SK-N-DZ (cell line): ENCODE measurements at places on chromosomes 7 and 10.

- DNase-seq: no peak
These were observed 167.1 kb upstream of the RHEB start for GRCh38 chr7:151686826-151687225.

DNA sequence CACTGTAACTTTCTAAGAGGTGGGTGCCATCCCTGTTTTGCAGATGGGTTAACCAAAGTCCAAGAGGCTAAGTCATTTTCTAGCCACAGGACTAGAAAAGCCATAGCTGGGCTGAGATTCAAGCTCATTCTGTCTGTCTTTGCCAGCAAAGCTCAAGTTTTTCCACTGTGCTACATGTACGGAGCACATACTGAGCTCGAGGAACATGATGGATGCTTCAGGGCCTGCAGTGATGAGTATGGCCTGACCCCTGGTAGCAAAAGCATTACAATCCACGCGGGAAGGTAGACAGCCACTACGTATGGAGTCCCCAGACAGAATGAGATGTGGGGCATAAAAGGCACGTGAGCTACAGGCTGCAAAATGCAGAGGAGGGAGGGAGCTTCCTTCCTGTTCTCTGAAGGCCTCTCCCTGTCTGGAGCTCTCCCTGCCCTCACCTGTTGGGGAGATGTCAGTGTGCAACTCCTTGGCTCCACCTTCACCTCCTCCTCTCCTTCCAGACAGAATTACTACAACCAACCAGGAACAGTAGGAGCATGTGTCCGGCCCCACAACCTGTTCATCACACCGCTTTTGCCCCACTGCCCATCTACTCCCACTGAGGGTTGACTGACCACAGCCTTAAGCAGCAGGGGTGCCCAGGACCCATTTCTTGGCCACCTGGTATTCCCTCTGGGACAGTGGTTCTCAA, 16.4 kb downstream of the ITPRIP start:
- DNase-seq: no peak

DNA sequence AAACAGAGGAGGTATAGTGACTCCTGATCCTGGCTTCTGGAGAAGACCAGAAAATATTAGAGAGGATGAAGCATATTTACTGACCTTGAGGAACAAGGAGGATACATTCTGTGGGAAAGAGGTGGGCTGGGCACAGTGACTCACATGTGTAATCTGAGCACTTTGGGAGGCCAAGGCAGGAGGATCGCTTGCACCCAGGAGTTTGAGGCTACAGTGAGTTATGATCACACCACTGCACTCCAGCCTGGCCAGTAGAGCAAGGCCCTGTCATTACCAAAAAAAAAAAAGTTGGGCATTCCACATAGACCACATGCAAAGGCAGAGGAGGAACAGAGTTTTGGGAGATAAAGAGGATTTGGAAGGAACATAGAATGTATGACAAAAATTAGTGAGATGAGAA, 4.4 kb upstream of the ACBD5 start:
- no peak for DNase-seq

GRCh38 chr7:17404006-17404405, 105.6 kb downstream of the AHR start:
- DNase-seq: no peak

- DNase-seq: no peak
These were observed 23.5 kb downstream of the DENND2A start for GRCh38 chr7:140617081-140617480.

GRCh38 chr10:32326119-32326518, 20.8 kb downstream of the EPC1 start:
- no peak for DNase-seq

DNA sequence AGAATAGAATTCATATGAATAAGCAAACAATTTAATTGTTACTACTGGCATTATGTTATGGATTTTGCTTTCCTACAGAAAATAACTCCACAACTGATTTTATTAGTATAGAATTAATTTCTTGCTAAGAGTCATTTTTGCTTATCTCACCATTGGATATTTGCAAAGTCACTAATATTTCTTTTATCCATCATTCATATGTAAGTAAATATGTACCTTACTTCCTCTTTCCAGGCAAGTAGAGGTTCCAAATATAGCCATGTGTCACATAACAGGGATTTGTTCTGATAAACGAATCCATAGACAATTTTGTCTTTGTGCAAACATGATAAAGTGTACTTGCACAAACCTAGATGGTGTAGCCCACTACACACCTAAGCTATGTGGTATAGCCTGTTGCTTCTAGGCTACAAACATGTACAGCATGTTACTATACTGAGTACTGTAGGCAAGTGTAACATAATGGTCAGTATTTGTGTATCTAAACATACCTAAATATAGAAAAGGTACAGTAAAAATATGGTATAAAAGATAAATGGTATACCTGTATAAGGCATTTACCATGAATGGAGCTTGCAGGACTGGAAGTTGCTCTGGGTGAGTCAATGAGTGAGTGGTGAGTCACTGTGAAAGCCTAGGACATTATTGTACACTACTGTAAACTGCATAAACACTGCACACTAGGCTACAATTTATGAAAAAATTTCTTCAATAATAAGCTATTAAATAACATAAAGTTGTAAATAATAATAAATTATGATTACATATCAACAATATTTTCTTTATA, 18.3 kb downstream of the KLLN start:
- DNase-seq: no peak

DNA sequence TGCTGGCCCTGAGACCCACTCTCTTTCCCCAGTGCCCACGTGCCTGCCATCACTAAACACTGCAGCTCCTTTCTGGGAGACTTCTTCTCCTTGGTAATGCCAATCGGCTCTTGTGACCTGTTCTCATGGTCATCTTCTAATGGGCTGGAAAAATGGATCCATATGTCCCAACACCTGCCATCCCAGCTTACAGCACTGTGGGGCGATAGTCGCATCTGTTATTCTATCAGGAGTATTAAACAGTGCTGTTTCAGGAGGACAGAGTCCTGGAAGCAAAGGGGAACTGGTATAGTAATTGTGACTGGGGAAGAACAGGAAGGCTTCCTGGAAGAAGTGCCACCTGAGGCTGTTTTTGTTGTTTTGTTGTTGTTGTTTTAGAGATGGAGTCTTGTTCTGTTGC, 411.2 kb downstream of the GLRX3 start:
- DNase-seq: no peak

DNA sequence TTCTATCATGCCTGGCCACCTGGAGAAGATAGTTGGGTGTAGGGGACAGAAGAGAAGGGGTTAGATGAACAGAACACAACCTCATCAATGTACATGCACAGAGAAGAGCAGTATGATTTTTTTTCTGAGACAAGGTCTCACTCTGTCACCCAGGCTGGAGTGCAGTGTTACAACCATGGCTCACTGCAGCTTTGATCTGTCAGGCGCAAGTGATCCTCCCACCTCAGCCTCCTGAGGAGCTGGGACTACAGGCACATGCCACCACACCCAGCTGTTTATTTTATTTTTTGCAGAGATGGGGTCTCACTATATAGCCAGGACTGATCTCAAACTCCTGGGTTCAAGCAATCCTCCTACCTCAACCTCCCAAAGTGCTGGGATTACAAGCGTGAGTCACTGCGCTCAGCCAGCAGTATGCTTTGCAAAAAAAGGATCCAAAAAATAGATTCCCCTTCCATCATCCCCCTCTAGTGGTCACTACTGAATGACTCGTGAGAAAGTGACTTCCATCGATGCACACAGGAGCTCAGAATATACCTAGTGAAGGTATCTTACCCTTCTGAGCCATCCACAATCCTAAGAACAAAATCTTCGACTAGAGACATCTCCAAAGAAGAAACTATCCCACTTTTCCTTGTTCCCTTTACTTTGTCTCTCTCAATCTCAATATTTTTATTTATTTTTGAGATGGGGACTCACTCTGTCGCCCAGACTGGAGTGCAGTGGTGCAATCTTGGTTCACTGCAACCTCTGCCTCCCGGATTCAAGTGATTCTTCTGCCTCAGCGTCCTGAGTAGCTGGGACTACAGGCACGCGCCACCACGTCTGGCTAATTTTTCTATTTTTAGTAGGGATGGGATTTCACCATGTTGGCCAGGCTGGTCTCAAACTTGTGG, 21.0 kb downstream of the ZCWPW1 start:
- peak; percentile 65 for DNase-seq

DNA sequence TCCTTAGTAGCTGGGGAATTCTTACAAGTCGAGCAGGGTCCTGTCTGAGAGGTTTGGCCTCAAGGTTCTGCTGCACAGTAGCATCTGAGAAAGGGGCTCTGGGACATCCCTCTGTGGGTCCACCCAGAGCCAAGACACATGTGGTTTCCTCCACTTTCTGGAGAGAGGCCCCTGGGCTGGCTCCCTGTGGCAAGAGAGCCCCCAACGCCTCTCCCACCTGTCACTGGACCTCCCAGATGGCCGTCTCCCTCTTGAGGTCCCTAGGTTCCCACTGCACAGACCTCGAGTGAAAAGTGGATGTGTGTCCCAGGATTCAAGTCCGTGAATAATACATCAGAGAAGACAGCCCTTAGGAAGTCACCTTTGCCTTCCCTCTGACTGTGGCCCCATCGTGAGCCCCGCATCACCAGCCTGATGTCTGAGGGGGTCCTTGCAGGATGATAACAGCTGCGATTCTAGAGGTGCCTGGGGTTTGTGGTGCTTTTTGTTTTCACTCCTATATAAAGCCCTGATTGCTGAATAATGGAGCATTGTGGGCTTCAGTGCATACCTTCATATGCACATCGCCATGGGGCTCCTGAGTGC, 319.0 kb downstream of the GLRX3 start:
- no peak for DNase-seq
